ENCODE measurements at places on chromosomes 1 and 21.

DNA sequence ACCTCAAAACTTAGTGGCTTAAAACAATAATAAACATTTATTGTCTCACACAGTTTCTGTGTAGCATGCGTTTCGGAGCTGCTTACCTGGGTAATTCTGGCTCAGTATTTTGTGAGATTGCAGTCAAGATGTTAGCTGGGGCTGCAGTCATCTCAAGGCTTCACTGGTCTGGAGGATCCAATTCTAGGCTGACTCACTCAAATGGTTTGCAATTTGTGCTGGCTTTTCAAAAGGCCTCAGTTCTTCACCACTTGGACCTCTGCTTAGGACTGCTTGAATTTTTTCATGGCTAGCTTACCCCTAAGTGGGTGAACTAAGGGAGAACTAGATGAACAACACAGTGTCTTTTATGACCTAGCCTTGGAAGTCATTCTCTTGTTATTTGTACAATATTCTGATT lies 21.0 kb downstream of the XPR1 start:
- DNase-seq, result no peak

GRCh38 chr1:46203738-46204405 lies 738 bp downstream of the LURAP1 start:
- DNase-seq, result no peak

DNA sequence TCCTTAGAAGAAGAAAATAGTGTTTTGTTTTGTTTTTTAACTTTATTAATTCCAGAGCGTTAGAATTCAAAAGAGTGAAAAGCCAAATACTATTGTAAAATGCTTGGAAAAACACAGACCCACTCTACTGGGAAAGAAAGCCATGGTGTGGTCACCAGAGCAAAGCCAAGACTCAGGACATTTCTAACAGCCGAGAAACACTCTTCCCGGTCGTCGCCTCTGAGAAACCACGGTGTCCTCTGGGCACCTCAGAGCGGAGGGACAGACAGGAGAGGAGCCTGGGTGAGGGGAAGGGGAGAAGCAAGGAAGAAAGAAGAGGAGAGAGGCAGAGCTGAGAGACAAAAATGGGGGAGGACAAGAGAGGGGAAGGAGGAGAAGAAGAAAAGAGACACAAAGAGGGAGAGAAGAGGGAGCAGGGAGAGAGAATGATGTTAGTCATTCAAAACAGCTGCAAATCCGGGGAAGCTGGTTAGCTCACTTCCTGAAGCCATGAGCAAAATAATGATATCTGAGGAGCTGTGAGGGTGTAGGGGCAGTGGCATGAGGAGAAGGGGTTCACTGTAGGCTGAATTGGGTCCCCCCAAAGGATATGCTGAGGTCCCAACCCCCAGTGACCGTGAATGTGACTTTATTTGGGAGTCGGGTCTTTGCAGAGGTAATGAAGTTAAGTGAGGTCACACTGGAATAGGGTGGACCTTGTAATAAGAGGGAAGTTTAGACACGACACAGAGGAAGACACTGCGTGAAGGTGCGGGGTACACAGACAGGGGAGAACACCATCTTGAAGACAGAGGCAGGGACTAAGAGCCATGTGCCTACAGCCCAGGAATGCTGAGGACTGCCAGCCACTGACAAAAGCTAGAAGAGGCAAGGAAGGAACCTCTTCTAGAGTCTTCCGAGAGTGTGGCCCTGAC lies 58.2 kb upstream of the DMRTB1 start:
- no peak for DNase-seq

DNA sequence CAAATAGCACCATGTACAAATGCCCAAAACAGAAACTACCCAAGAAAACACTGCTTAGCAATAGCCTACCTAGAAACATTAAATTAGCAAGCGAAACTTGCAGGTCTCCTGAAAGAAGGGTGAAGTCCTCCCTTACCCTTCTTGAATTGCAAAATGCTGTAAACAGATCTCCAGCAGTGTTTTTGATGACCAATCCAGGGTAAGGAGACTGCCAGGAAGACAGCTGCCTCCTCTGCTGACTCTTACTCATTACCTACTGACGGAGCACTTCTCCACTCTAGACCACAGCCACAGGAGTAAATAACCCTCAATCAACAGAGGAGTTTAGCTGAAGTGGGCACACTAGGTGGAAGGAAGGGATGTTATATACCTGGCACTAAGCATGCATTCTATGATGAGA lies 32.2 kb upstream of the GADD45A start:
- no peak for DNase-seq

GRCh38 chr1:2350501-2350900 lies 40.9 kb downstream of the MORN1 start:
- DNase-seq, result no peak

All from anterior cingulate cortex (tissue), 58 donors.